A549 treated with CpdA at 1 μM for 4 hours (cell line): ENCODE measurements at places on chromosomes 12 and 14. TPM values are rescaled to one million over a fixed set of nuclear protein-coding genes. Genes with fewer than 3 reads are reported as not detected.

The SRRM4 gene
- total RNA-seq = not detected in 5 replicates

The GUCY2C gene
- total RNA-seq = 0.01 TPM in 1 of 5 replicates, not detected in the others

The IAPP gene
- not detected in 5 replicates for total RNA-seq

The C12orf43 gene
- total RNA-seq = 19.3 to 26.8 TPM (median 24.4 TPM) in 5 replicates

The LRRK2 gene
- 1.9 to 2.2 TPM (median 2.1 TPM) in 5 replicates for total RNA-seq

The KRT78 gene
- 0.06 TPM in 1 of 5 replicates, not detected in the others for total RNA-seq

The SMIM41 gene
- total RNA-seq = not detected in 5 replicates

The PLEK2 gene
- 26.5 to 31.9 TPM (median 27.8 TPM) in 5 replicates for total RNA-seq

The RAB2B gene
- 12.7 to 15.7 TPM (median 14.4 TPM) in 5 replicates for total RNA-seq

The TAS2R8 gene
- not detected in 5 replicates for total RNA-seq

The TMEM263 gene
- total RNA-seq = 27.9 to 34.2 TPM (median 31.8 TPM) in 5 replicates

The PTPN6 gene
- total RNA-seq = 10.3 to 13.1 TPM (median 12.1 TPM) in 5 replicates

The LIN7A gene
- 0.33 to 0.55 TPM (median 0.43 TPM) in 5 replicates for total RNA-seq

The NGB gene
- total RNA-seq = not detected in 5 replicates

The TCL1B gene
- total RNA-seq = not detected in 5 replicates

The PZP gene
- total RNA-seq = not detected in 5 replicates

The CLEC1B gene
- not detected in 5 replicates for total RNA-seq

The PPP1R1A gene
- total RNA-seq = 0.10 to 0.21 TPM (median 0.11 TPM) in 3 of 5 replicates, not detected in the others

The MRPL42 gene
- total RNA-seq = 50.6 to 65.5 TPM (median 54.6 TPM) in 5 replicates

The NOS1 gene
- 0.52 to 0.92 TPM (median 0.61 TPM) in 5 replicates for total RNA-seq

The TCL1A gene
- total RNA-seq = not detected in 5 replicates

The MIPOL1 gene
- 1.4 to 3.4 TPM (median 3.0 TPM) in 5 replicates for total RNA-seq
